Ecto neural progenitor cell (in vitro differentiated cells): ENCODE measurements at places on chromosomes 12 and 14.

GRCh38 chr12:109998241-109998903 is 858 bp upstream of the ANKRD13A start:
- DNase-seq = no peak

- DNase-seq = no peak
Measured at GRCh38 chr12:95908573-95908972, 33.8 kb downstream of the CCDC38 start.

DNA sequence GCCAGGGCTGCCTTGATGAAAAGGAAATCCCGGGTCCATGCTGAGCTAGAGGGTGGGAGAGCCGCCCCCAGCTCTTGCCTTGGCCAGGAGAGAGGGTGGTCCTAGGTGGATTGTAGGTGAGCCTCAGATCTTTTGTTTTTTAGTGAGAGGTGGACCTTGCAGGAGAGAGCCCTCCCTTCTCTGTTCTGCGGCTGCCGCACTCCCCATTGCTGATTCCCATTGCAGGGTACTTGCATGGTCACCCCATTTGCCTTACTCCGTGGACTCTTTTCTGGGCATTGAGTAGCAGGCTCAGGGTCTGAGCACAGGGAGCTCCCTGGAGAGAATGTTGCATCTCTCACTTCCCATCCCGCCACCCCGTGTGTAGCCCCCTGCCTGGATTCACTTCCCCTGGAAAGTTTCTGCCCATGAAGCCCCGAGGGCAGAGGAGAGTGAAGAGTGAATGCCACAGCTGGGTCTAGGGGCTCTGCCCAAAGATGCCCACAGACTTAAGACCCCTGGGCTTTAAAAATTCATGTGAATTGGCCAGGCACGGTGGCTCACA is 10.2 kb downstream of the VASH1 start:
- DNase-seq = peak; percentile 36

DNA sequence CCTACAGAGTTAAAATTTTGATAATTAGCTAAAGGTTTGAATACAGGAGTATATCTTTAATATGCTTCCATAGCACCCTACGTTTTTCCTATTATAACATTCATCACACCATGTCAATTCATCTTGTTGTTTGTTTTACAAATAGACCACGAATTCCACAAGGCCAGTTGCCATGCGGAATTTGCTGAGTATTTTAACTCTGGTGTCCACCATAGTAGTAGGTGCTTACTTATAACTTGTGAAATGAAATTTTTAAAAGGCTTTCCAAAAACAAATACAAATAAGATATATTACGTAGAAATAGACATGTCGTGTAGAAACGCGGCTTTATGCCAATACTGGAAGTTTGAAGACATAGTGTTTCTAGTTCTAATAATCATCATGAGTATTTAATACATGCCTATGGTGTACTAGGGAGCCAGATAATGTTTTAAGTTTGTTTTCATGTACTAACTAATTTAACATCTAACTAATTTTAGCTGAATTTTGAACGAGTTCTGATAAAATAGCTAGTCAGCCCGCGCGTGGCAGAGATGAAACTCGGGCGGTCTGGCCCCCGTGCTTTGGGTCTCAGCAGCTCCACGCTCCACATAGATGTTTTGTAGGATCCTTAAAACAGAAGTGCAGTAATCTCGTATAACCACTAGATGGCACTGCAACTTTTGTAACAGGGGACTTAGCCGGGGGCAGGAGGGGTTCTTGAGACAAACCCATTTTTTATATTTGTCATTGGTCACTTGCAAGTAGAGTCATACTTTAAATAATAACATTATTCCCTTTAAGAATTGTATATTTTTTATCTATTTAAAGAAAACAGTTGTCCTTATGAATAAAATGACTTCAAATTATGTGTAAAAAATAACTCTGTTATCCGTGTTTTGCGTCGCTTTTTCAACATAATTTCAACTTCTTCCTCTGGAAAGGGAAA is 10.2 kb downstream of the CD69 start:
- DNase-seq = peak; percentile 63

DNA sequence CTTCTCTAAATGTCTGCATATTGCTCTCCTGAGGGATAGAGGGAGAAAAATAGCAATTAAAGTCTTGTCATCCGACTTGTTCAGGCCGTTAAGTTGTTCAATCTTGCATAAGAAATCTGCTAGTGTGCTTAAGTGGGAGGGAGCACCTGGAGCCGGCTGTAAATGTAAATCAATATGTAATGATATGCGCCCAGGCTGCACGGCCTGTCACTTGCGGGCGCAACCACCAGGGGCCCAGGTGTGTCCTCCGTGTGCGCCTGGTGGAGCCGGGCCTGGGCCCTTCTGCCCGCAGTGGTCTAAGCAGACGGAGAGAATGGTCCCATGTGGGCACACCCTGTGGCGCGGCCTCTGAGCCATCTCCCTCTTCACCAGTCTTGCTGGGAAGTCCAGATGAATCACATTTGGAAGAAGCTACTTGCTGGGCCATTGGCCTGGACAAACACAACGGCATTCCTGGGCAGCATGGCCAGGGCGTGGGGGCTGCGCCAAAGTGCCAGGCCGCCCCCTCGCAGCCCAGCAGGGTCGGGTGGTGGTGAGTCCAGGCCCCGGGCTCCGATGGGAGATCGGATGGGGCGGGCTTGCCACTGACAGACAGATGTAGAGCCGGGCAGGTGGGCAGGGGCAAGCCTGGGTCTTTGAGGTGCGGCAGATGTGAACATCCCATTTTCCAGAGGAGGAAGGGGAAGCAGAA is 193.3 kb upstream of the C14orf180 start:
- peak; percentile 43 for DNase-seq

- no peak for DNase-seq
Measured at GRCh38 chr12:127667131-127667685, 599.8 kb upstream of the TMEM132C start.

DNA sequence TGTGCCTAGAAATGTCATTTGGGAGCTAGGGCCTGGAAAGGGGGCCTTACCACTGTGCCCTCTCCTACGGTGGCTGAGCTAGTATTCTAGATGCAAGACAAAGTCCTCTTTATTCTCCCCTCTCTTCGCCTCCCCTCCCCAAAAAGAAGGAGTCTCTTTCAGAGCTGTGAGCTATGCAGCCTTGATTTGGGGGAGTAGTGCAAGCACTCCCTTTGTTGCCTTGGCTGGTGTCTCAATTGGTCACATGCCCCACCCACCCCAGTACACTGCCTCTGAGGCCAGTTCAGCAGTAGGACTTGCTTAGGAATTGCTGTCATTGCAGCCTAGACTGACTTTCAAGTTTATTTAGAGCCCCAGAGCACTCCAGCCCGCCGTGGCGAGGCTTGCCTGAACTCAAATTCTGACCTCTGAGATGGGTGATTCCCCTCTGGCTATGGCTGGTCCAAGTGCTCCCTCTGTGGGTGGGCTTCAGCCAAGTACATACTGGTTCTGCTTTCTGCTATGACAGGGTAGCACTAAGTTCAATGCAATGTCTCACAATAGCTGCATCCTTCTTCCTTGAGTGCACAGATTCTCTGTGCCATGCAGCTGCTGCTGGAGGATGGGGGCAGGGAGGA is 37.0 kb upstream of the FBXO33 start:
- peak; percentile 57 for DNase-seq

DNA sequence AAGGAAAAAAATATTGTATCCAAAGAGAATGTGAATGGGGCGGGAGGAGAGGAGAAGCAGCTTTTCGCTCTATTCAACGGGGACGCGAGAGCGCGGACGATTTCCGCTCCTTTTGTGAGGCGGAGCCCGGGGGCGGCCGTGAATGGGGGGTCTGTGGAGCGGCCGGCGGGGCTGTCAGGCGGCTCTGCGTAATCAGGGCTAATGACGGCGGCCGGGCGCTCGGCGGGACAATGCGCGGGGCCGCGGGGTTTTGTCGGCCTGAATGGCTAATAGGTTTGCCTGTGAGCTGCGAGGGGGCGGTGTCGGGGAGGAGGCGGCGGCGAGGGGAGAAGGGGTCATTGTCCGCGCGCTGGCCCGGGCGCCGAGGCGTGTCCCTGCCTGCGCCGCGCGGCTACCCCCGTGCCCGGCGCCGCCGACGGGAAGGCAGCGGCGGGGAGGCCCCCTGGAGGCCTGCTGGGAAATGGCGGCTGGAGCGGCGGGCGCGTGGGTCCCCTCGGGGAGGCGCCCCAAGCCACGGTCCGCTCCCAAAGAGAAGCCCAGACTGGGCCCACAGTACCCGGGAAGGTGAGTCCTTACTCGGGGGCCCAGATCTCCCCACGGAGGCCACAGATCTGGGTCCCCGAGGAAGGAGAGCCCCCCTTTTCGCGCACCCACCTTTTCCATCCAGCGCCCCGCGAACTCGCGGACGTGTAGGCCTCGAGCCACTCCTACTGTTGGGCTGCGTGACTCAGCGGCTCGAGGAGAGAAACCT is 6.0 kb downstream of the SIX6 start:
- DNase-seq = peak; percentile 94

DNA sequence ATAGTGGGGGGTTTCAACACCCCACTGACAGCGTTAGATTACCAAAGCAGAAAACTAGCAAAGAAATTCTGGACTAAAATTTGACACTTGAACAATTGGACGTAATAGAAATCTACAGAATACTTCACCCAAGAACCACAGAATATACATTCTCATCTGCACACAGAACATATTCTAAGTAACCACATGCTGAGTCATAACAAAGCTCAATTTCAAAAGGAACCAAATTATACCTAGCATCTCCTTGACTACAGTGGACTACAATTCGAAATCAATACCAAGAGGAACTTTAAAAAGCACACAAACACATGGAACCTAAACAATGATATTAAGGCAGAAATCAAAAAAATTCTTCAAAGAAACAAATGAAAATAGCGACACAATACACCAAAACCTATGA is 871.6 kb upstream of the MDGA2 start:
- DNase-seq = no peak

DNA sequence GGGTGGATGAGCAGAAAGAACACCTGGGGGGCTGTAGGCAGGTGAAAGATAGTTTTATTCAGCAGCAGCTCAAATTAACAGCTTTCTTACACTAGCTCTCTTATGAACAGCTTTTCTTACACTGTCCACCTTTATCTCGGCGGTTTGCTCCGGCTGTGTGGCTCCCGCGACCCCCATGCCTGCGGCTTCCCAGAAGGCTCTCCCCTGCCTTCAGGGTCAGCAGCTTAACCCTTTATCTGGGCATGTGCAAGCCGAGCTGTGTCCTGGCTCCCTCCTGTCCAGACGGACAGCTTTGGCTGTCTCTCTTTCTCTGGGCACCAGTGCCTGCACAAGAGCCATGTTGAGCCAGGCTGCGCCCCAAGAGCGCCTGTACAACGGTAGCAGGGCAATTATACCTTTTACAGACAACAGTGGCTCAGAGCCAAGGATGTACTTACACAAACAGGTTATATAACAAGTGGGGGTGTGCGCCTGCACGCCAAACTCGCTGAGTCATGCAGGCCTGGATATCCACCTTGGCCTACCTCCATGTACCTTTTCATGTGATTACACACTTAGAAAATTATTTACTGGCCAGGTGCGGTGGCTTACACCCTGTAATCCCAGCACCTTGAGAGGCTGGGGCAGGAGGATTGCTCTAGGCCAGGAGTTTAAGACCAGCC is 28.5 kb upstream of the KLHL42 start:
- DNase-seq = no peak

DNA sequence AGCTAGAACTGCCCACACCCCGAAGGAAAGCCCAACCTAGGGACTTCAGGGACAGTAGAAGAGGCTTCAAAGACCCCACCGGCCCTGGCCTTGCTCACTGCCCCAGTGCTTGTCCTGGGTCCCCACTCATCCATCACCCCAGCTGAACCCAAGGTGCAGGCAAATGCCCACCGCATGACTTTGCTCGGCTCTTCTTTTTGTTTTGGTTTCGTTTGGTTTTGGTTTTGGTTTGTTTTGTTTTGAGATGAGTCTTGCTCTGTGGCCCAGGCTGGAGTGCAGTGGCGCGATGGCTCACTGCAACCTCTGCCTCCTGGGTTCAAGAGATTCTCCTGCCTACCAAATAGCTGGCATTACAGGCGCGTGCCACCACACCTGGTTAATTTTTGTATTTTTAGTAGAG is 9.0 kb downstream of the CCDC85C start:
- no peak for DNase-seq

DNA sequence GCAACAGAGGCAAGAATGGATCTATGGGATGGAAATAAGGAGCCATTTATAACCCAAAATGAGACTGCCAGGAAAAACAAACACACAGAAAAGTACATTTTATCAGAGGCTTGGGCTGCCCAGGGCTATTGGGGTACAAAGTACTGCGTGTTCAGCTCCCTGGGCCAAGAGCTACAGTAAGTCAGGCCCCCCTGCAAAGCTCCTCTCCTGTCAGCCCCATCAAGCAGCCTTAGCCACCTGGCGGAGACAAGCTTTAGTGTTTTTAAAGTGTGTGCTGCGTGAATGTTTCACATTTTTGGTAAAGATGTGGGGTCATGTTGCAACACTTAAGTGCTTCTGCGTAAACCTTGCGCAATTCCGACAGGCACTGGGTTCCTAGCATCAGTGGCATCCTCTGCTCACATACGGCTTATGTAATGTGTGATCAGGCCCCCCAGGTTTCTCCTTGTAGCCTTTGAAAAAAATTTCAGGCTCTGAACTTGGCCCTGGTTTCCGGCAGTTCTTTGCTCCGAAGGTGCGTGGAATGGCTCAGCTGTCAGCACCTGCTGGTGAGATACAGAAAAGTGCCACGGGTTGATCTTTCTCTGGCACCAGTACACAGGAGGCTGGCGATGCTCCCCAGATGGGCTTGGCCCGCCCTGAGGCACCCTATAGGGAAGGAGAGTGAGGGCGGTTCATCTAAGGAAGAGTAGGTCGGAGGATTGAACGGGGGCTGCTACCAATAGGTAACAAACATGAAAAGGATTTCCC is 198.7 kb upstream of the EEA1 start:
- DNase-seq = no peak

DNA sequence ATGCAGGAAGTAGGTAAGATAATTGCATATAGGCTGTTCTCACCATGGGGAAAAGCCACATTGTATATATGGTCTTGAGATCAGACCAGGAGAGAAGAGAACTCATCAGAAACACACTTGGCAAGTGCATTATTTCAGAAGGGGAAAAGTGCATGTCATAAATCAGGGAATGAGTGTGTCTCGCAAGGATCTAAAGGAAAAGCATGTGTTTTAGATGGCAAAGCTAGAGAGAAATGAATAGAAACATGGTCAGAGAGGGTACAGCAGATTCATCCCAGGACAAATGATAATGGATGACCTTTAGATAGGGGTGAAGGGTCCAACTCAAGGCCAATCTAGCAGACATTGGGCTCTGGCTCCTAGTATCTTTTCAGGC is 230.2 kb upstream of the NAV3 start:
- no peak for DNase-seq

GRCh38 chr12:106831699-106832098 is 57.2 kb downstream of the RIC8B start:
- no peak for DNase-seq

DNA sequence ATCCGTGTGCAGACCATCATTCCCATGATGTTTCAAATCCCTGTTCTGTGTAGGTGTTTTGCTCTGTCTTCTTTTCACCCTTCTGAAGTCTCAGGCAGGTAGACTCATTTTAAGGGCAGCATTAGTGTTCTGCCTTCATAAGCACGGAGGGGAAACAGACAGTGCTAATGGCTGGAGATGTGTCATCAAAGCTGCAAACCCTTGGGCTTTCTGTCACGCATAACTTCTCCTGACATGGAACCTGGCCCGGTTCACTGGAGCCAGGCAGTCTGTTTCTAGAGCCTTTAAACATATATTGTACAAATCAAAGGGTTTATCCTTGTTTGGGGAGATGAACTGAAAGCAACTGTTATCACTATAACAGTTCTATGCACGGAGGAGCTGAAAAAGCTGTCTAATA is 141.4 kb downstream of the TMEM132D start:
- no peak for DNase-seq

- no peak for DNase-seq
Measured at GRCh38 chr12:63206494-63206893, 55.5 kb upstream of the AVPR1A start.
